NCI-H526 (cell line): ENCODE measurements at places on chromosomes 7 and 10.

DNA sequence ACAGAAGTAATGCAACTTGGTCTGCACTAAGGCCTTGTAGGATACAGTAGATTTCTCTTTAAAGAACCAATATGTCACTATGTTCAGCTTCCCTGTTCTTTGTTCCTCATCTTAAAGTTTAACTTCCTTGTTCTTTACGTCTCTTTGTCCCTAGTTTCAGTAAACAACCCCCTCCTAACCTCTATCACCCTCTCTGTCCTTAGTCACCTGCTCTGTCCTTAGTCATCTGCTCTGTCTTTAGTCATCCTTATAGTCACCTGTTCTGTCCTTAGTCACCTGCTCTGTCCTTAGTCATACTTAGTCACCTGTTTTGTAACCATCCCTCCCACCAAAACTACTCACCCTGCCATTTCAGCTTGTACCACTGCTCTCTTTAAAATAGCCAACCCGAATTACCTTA, 144.6 kb upstream of the TMEM106B start:
- DNase-seq = no peak

GRCh38 chr7:43664681-43665080, 64.6 kb downstream of the COA1 start:
- no peak for DNase-seq

DNA sequence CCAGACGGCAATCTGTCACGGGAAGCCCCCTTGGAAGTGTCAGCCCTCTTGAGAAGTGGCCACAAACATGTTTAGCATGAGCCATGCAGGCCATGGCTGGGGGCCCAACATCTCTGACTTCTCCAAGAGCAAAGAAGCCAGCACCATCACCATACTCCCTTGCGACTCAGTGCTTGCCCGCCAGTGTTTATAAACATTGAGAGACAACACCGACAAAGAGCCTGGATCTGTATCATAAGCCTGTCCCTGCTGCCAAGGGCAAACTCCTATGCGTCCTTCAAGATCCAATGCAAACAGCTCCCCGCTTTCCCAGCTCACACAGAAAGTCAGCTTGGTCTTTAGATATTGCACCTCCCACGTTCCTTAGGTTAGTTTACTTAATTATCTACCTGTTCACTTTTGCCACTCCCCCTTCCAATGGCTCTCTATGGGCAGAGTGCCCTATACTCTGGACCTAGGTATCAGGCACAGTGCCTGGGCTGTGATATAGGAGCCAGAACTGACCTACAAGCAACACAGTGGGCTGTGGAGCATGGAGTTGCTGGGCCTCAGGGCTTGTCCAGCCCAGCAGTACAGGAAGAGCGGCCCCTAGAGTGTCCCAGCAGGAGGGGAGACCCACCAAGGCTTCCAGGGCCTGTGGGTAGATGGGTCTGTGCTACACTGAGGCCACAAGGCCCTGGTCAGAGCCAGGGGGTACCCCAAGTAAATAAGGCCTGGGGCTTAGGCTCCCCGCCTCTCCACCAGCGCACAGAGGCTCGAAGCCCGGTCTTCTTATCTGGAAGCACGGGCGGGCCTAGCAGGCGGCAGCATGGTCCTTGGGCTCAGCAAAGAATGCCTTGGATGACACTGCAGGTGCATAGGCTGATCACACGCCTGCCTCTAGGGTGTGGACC, 37.7 kb downstream of the CAMK2B start:
- DNase-seq = no peak

- DNase-seq = no peak
Measured at GRCh38 chr7:117800406-117800805, 72.8 kb downstream of the CTTNBP2 start.

DNA sequence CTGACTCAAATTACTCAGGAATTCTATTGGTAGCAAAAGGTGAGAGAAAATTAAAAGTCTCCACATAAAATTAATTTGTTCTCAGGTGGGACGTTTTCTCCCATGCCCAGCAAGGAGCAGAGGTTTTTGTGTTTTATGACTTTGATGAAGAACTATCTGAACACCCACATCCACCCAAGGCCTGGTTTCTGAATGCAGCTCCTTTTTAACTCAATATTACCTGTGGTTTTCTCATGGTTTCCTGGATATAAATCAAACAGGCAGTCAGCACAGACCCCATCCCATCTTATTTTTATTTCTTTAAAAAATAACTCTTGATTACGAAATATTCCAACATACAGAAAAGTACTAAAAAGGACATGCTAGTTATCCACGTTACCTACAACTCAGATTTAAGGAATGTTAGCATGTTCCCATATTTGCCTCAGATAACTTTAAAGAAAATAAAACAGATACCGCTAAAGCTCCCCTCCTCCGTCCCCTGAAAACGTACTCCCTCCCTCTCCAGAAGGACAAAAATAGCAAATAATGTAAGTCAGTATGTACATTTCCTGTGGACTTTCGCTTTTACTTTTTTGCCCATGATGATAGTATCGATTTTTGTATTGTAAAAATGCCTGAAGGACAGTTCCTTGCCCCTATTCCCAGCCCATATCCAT, 43.4 kb downstream of the GLI3 start:
- DNase-seq = no peak

DNA sequence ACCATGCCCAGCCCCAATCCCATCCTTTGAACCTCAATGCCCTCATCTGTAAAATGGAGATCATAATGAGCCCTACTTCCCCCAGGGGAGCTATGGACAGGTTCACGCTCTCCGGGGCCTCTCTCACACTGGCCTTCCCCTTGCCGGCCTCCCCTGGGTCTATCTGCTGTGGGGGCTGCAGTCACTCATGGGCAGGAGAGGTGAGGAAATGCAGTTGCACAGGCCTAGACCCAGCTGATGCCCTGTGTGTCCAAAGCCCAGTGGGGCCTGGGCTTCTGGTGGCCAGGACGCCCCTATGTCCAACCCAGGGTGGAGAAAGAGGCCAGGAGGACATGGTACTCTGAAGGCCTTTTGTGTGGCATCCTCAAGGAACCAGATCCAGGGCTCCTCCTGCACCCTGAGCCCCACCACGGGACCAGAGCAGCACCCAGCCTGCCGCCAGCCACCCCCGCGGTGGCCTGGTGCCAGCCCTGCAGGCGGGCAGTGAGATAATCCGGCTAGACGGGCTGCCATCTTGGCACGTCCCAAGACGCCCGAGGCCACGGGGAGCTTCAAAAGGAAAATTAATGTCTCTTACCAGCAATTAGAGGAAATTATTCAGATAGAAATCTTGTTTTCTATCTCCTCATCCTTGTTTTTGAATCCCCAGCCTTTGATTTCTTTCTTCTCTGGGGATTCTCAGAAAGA, 39.0 kb downstream of the MYL10 start:
- DNase-seq = no peak

GRCh38 chr7:47833211-47833610, 115.1 kb downstream of the PKD1L1 start:
- no peak for DNase-seq

- no peak for DNase-seq
Measured at GRCh38 chr7:76003351-76003750, 9.0 kb upstream of the TMEM120A start.

GRCh38 chr7:113339661-113340060, 221.3 kb upstream of the SMIM30 start:
- DNase-seq = no peak

GRCh38 chr10:69963178-69963834, 89.3 kb upstream of the MACROH2A2 start:
- DNase-seq = no peak

DNA sequence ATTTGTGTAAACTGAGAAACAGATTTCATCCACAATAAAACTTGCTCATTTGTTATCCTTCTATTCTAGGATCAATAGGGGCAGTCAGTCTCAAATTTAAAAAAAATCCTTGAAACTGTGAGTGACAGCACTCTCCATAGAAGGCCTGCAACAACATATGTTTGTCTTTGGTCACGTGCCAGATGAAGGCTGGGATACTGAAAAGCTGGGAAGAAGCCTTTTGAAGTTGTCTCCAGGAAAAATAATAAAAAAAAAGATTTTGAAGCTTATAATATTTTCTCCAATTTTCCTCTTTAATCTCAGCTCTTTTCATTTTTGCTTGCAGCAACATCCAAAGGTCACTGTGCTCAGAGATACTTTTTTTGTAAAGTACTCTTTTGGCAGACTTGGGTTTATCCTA, 128.6 kb upstream of the SLC26A5 start:
- no peak for DNase-seq

- no peak for DNase-seq
Measured at GRCh38 chr7:99679400-99680191, at the start of gene CYP3A5. Gene CYP3A5 (minus strand): TSS chr7:99679996. CDS start chr7:99679896, 100 bp downstream.

DNA sequence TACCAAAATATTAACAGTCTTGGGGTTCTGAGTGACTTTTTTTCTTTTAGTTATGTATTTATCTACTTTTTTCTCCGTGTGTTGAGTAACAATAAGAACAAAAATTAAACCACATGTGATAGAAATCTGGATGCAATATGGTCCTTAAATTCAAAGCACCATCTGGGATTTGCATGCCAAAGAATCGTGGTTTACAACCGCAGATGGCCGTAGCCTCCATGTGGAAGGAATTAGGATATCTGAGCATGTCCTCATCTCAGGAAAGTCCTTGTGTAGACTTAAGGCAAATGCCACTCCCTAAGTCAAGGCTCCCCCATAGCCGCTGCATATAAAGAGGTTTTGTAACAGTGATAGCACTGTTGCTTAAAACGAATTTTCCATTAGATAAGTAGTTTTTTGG, 304.0 kb downstream of the ZEB1 start:
- DNase-seq = peak; percentile 20

- no peak for DNase-seq
Measured at GRCh38 chr10:110410329-110411046, 87.2 kb upstream of the DUSP5 start.

GRCh38 chr7:117791877-117792780, 81.1 kb downstream of the CTTNBP2 start:
- peak; percentile 11 for DNase-seq

- no peak for DNase-seq
Measured at GRCh38 chr10:62662486-62662885, 142.0 kb upstream of the ADO start.

DNA sequence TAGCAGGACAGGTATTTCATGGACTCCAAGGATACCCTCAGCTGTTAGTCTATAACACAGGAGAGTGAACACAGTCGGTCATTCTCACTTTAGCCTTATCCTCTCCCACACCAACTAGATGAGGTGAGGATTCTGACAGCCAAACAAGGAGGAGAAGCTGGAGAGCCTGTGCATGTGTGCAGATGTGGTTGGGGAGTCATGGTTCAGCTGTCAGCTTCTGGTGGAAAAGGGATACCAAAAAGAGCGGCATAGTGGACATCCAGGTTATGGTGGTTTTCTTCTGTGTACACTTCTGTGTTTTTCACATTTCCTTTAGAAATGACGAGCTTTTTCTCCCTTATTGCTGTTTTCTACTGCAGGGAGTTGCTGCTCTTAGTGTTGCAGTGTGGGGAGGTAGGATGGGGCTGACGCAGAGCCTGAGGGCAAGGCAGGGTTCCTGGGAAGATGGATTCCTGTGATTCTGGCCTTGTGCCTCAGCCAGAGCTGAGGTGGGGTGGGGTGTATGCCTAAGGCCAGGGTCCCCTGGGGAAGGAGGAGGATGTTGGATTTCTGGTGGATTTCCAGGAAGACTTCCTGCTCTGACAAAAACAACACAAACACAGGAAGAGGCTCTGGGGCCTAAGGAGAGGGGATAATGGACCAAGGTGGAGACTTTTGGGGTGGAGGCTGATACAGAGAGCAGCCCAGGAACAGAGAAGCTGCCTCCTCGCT, 26.6 kb downstream of the PLAU start:
- DNase-seq = no peak

DNA sequence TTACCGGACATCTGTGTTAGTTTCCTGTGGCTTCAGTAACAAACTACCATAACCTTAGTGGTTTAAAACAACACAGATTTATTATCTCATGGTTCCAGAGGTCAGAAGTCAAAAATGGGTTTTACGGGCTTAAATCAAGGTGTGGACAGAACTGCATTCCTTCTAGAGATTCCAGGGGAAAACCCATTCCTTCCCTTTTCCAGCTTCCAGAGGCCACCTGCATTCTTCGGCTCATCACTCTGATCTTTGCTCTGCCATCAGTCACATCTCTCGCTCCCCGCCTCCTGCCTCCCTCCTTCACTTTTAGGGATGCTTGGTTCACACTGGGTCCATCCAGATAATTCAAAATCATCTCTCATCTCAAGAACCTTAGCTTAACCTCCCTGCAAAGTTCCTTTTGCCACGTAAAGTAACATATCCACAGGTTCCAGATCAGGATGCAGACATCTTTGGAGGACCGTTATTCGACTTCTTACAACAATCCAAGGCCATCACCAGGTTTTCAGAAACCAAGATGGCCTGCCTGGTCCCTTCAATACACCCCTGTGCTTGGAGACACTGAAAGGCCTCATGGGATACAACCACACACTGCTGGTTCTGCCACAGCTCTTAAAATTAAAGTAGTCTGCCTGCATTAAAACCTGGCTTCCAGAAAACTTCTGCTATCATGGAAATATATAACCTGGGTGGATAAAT, 225.9 kb upstream of the MYO3A start:
- DNase-seq = no peak

DNA sequence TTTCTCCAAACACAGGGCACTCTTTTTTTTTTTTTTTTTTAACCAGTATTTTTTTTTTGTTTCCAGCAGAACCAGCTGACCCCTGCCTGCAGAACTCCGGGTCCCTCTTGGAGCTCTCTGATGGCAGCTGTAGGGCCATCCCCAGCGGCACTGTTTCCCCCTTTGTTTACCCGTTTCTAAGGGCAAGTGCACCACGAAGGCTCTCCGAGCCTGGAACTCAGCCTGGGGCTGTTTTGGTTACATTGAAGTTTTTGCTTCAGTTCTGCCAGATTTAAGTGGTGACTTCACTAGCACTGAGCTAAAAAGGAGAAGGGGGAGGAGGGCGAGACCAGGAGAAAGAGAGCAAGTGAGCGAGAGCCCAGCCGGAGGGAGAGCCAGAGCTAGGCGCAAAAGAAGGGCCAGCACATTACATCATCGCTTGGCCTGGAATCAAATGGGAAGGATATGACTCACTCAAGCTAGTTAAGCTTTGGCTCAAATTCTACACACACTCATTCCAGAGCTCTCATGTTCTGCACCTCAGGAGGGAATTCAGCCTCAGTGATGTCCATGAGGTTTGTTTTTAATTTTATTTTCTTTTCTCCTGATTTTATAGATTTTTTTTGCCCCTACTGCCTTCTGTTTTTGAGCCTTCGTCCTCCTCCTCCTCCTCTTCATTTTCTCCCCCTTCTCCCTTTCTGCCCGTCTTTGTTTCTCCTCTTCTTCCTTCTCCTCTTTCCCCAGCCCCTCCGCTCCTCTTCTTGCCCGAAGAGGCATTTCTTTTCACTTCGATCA, 272.3 kb downstream of the TRIL start:
- no peak for DNase-seq

DNA sequence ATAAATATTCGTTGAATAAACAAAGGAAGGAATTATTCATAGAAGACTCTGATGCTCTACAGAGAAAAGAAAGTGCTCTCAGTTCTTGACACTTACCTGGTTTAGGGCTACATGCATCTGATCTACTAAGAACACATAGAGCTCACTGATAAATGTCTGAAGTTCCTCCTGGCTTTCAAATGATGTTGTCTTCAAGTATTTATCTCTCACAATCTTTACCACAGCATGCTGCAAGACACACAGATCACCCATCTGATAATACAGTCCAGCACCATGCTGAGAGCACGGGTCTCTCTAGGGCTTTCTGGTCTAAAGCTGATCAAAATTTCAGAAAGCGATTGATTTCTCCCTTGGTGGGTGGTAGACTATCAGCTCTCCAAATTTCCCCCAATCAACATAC, 44.5 kb upstream of the MRPS16 start:
- no peak for DNase-seq

- no peak for DNase-seq
Measured at GRCh38 chr7:48090095-48090805, 1.2 kb downstream of the UPP1 start.

GRCh38 chr7:50308532-50309385, 4.2 kb downstream of the IKZF1 start:
- no peak for DNase-seq
